ENCODE measurements at places on chromosomes 7 and 10.

- no peak for DNase-seq
Observed at GRCh38 chr7:151491859-151492258, 27.8 kb downstream of the RHEB start.

DNA sequence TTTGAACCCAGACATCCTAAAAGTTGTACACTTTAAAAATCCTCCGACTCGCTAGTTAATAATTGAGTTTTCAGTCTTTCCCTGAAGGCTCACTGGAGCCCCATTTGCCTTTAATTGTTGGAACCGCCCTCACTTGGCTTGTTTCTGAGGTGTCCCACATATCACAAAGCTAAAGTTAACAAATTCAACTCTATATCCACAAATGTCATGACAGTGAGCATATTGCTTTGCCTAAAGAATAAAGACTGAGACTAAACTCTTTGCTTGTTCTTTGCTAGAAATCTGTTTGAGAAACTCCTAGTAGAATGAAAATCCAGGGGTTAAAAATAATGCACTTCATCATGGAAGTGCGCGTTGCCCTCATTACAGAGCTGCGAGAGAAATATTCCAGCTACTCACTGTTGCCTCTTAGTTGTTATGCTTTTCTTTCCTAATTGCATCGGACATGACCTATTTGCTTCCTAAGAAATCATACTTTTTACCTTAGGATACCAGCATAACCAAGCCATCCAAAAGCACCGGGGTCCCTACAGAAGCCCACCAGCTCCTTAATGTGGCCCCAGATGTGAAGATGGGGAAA, 752 bp downstream of the THSD7A start:
- DNase-seq = no peak

DNA sequence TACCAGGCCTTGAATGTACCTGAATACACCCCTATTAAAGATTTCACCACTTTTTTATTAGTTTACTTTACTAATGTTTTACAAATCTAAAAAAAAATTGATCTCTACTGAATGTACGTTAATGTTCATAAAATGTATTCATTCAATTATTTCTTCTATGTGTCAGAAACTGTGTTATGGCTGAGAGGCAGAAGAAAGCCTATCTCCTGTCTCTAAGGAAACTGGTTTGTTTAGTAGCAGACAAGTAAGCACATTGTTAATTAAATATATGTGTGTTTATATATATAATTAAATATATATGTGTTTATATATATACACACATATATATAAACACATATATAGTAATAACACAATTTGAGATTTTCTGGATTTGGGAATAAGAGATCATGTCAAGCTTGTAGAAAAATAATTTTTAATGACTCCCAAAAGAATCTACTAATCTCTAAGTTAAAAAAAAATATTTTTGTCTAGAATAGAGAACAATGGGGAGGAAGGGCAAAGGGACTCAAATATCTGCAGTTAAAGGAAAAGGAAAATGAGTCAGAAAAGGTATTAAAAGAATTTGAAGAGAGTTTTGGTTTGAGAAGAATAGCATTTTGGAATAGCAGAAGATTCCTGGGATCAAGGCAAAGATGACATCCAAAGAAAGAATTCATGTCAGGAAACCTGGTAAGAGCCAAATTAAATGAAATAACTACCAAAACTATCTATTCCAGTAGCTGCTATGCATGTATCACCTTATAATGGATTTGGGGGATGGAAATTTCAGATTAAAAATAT, 92.1 kb downstream of the CH25H start:
- DNase-seq = no peak

DNA sequence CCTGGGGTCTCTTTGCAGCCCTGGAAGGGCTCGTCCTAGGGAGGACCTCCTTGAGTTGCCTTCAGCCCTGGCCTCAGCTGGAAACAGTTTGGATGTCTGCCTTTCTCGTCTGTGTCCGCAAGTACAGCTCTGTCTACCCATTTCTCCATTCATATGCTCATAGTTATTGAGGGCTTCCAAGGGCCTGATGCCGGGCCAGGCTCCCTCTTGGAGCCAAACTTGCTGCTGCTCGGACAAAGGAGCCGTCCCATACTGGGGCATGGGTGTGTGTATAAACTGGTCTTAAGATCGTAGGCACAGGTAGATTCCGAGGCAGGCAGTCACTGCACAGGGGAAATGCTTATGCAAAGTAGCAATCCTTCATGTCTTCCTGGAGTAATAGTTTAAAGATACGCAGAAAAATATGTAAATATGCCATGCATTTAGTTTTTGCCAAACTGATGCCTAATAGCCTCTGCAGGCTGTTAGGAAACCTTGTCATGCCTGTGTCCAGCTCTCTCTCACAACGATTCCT, 117.0 kb upstream of the BTBD16 start:
- DNase-seq = no peak

DNA sequence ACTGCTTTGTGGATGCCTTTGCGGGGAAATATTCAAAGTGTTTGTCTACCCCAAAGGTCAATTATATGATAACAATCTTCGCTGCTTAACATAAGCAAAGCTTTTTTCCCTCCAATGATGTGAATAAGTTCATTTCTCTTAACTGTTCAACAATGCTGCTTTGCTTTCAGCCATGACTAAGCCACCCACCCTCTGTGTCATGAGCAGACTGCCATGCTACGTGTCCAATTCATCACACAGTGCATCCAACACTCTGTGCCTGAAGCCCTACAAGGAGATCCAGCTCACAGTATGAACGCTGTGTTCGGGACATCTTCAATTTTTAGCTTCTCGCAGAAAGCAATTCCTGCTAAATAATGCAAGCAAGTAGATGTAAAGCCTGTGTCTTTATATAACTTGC, 5.7 kb upstream of the TAS2R40 start:
- no peak for DNase-seq

DNA sequence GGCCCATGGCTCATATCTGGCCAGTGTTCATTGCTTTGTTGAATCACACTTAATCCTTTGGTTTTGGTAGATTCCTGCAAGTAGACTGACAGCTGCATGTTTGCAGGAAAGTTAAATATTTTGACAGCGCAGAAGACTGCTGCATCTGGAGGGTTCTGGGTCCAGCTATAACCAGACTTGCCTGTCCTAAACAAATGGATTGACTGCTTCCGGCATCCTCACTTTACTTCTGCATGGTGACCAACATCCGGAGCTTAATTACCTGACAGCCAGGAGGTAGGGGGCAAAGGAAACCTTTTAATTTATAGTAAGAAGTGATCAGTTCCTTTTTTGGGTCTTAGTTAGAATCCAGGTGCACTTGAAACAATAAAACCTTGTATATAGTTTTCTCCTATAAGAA, 263.3 kb downstream of the SNX10 start:
- no peak for DNase-seq

DNA sequence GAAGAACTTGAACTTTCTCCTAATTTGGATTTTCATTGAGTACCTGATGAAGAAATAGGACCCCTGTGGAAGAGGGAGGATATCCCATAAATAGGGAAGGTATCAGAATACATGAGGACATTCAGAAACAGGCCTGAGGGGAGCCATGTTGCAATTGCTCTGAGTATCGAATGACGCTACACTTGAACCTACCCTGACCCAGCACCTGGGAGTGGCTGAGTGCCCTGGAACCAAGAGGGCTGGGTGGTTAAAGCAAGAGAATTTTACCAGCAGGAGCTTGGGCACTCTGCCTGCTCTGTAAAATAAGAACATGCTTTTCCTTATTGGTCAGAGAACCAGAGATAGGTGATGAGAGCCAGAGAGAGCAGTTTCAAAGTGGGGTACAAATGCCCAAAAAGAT, 7.2 kb downstream of the NEUROD6 start:
- DNase-seq = no peak

DNA sequence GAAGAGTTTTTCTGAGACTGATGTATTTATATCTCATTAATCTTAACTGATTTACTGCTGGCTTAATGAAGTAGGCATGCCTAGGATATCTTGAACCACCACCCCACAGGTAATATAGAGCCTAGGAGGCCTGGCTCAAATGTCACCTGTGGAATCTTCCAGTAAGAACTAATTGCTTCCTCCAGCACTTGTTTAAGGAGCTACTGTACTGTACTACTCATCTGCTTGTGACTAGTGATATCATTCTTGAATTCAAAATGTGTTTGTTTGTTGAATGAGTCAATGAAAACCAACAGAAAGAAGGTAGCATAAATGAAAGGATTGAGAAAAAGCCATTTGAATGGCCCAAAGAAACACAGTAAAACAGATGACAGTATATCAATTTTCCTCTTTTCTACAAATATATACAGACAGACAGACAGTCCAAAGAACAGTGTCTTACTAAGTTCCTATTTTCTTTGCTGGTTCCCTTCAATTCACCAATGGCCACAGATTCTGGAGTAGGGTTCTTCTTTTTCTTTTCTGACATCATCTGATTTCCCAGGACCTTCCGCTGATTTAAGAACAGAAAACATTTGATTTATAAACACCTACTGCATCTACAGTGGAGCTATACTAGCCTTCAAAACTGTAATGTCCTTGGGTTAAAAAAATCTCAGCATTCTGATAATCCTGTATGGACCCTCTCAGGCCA, 43.7 kb upstream of the SLIT1 start:
- DNase-seq = no peak

- DNase-seq = no peak
Observed at GRCh38 chr10:128990986-128991385, 476.1 kb upstream of the MGMT start.

DNA sequence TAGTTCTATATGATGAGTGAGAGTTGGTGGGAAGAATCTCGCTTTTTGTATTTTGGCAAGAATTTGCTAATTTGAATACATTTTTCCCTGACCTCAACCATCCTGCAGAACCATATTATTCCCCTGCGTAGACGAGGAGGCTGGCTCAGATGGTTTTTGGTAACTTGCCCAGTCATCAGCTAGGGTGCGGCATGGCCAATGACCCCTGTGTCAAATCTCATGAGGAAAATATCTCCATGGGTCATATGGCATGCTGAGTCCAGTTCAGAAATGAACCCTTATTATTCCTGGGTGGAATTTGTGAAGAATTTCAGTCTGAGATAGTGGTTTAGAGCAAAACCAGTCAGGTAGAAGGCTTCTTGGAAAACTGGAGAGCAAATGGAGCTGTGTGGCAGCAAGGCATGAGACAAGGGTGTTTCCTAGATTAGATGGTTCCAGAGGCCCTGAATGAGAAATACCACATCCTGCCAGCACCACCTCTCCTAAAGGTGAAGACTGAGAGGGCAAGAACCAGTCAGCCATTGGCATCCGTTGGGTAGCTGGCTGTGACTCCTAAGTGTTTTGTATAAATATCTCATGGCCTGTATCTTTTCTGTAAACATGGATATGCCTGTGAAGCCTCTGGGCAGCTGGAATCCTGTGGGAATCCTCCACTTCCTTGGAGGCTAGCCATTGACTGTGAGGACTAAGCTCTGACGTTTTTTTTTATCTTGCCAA, 5.8 kb upstream of the UPP1 start:
- no peak for DNase-seq

All from mesothelial cell of epicardium (in vitro differentiated cells).